ENCODE measurements at places on chromosomes 4 and X.
A peak's percentile ranks its signal among the peaks of the same experiment; 100 is the strongest.

- DNase-seq, result no peak
These were observed 150.4 kb downstream of the SOWAHB start for GRCh38 chr4:76747563-76747962.

DNA sequence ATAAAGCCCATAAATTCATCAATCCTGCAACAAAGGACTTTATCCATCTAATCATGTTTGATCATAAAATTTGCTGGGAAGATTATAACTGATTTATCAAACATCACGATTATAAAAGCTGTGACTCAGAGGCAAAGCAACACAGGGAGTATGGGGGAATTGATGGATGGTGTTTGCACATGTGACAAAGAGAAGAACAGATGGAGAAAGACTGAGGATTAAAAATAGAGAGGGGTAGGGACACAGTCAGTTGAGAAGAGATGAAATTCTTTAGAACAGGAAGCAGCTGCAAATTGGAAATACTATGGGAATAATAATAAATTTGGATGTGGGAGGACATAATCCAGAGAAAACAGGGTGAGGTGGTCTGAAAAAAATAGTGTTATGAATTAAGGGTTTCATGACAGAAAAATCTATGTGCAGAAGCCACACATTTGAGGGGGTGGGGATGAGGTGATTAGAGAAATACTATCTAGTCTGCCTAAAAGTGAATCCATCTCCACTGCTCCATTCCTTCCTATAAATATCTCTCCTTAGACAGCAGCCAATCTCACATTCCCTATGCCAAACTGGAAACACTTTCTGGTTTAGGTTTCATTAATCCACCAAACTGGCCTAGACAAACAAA lies 6.2 kb downstream of the PRR32 start:
- DNase-seq, result no peak

- no peak for DNase-seq
These were observed 128.5 kb downstream of the PRSS12 start for GRCh38 chr4:118224243-118224829.

GRCh38 chr4:41287005-41287404 lies 30.3 kb downstream of the UCHL1 start:
- no peak for DNase-seq

GRCh38 chrX:11273544-11273943 lies 19.7 kb upstream of the AMELX start:
- no peak for DNase-seq

- DNase-seq, result no peak
These were observed 1.1 kb downstream of the GAB1 start for GRCh38 chr4:143337600-143338287.

DNA sequence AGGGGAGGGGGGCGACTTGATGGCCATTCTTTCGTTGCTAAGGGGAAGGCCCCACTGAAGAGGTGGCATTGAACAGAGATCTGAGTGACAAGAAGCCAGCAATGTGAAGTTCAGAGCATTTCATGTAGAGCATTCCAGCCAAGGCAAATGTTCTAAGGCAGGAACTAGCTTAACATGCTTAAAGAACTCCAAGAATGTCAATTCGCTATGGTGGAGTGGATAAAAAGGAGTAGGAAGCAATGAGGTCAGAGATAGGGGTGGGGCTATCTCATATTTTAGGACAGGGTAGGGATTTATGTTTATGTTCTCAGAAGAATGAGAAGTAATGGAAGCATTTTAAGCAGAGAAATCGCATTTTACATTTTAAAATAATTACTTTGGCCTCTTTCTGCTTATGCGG lies 130.9 kb downstream of the TTC29 start:
- DNase-seq, result no peak

DNA sequence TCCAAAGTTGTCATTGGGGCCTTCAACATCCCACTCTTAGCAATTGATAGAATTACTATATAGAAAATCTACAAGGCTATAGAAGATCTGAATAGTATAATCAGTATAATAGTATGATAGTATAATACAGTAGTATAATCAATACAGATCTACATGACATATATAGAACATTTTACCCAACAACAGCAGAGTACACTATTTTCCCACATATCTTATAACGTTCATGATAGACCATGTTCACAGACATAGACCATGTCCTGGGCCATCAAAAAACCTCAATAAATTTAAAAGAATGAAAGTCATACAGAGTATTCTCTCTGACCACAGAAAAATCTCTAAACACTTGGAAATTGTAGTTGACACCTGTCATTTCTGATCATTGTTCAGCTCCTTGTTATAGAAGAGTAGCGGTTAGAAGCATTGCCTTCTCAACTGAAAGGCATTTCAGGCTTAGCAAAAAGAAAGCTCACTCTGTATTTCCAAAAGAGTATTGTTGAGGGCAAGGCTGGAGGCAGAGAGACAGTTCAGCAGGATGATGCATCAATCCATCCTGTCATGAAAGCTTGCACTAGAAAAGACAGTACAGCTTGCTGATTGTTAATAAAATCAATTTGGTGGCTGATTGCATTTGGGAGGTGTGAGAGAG lies 38.8 kb upstream of the ARMCX5 start:
- no peak for DNase-seq

DNA sequence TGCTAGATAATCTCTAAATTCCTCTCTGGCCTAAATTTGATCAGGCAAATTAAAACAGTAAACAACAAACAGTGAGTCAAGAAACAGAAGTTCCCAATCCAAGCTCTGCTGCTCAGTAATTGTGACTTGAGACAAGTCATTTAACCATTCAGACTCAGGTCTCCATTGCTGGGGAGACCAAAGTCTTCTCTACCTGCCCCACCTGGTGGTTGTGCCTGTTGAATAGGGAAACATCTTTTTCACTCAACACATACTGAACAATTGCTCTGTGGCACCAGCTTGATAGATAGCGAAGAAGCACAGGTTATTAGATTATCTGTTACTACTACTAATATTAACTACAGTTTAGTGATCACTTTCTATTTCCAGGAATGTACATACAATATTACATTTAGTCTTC lies 112.1 kb upstream of the EOLA2 start:
- no peak for DNase-seq

DNA sequence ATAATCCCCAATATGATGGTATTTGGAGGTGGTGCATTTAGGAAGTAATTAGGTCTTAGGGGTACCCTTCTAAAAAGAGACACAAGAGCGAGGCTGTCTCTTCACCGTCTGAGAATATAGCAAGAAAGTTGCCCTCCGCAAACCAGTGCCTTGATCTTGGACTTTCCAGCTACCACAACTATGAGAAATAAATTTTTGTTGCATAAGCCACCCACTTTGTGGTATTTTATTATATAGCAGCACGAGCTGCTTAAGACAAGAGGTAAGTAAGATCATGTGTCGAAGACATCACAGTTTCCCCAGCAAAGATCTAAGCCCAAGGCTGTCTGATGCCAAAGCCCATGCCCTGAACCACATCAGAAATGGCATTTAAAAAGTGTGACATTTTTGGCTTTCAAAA lies 9.6 kb upstream of the EXOSC9 start:
- DNase-seq, result no peak

DNA sequence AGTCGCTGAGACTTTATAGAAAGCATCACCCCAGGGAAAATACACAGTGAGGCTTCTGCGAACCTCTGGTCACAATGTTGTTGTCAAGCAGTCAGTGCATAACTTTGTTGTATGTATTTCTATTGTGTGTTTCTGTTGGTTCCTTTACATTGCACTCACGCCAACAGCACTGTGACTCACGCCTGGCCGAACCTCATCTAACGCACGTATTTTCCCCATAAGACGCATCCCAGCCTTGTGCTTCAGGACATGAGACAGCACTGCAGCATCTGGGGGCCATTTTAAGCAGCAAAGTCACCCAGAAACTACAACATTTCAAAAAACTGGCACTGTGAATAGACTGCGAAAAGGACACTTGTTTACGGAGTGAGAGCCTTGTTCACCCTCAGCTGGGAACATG lies 30.6 kb downstream of the TBL1X start:
- no peak for DNase-seq

DNA sequence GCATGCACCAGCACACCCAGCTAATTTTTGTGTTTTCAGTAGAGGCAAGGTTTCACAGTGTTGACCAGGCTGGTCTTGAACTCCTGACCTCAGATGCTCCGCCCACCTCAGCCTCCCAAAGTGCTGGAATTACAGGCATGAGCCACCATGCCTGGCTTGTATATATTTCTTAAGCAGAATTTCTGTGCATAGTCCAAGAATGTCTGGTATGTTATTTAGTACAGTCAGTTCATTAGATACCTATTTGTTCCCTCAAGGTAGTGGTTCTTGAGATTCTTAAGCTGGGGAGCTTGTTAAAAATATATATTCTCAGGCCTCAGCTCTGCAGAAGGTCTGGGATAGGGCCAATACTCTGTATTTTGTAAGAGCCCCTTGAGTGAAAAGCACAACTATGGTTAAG lies 4.6 kb upstream of the SERTM2 start:
- DNase-seq, result no peak

- DNase-seq, result no peak
These were observed 5.1 kb upstream of the GABRQ start for GRCh38 chrX:152632445-152633097.

DNA sequence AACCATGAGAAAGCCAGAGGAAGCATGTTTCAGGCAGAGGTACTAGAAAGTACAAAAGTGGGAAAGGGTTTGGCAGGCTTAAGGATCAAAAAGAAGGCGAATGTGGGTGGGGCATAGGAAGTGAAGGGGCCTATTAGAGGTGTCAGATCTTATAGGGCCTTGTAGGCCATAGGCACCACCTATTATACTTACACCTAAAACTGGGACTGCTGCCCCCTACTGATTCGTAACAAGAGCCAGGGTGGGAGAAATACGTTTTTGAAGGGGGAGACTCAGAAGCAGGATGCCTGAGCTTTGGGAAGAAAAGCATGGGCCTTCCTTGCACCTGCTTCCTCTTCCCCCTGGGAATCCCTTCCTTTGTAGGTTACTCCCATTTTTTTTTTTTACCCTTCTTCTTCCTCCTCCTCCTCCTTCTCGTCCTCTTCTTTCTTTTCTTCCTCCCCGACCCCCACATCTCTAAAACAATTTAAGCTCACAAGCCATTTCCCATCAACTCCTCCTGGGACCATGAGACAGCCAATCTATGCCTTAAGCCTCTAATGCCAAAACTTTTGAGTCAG lies 40.7 kb upstream of the GPC3 start:
- no peak for DNase-seq

GRCh38 chrX:700936-701335 lies 70.3 kb downstream of the SHOX start:
- no peak for DNase-seq

DNA sequence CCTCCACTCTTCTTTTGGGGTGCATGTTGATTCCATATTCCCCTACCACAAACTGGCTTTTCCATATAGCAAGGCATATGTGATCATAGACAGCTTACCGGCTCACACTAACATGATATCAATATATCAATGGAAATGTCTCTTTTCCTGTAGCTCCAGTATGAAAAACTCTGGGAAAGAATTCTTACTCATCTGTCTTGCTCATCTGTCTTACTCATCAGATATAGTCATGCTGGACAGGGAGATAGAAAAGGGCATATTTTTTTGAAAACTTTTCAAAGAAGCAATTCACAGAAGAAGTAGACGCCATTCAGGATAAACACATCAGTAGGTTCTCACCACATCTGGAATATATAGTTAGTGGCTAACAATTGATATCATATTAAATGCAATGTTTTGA lies 794.7 kb downstream of the RAB28 start:
- DNase-seq, result no peak

DNA sequence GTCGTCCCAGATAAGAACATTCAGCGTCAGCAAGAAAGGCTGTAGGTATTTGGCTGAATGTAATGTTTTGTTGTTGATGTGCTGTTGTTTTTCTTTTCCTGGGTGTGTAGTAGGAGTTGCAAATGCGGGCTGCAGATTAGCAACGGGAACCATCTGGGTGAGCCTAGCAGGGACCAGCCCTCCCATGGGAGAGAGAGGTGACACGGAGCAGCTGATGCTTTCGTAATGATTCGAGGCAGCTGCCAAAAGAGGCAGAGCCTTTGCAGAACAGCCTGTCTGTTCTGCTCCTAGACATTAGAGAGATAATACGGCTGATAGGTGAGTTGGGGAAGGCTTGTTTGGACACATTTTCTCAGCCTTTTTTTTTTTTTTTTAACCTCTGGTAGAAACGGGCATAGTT lies 25.3 kb downstream of the ARSF start:
- DNase-seq, result no peak

GRCh38 chrX:138775517-138775916 lies 64.0 kb upstream of the FGF13 start:
- no peak for DNase-seq

DNA sequence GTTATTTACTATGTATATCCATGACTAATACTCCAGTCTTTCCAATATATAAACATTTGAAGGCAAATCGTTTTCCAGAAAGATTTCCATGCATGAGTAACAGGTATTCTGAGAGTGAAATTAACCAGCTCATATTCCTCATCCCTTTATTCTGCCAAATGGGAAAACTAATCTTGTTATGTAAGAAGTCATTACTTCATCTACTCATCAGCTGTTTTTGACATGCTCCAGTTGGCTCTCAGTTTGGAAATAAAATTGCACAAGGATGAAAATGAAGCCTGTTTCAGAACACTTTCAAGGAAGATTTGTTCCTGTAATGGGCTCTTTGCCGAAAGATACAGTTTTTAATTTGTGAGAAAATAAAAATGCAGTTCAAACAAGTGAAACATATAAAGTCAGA lies 121.9 kb downstream of the KCTD8 start:
- no peak for DNase-seq

- DNase-seq, result peak; percentile 30
These were observed 84.0 kb downstream of the WWC2 start for GRCh38 chr4:183182873-183183725.

GRCh38 chr4:173685831-173686210 lies 155.8 kb upstream of the HAND2 start:
- DNase-seq, result no peak

- no peak for DNase-seq
These were observed 17.4 kb upstream of the TMEM184C start for GRCh38 chr4:147599769-147600168.

DNA sequence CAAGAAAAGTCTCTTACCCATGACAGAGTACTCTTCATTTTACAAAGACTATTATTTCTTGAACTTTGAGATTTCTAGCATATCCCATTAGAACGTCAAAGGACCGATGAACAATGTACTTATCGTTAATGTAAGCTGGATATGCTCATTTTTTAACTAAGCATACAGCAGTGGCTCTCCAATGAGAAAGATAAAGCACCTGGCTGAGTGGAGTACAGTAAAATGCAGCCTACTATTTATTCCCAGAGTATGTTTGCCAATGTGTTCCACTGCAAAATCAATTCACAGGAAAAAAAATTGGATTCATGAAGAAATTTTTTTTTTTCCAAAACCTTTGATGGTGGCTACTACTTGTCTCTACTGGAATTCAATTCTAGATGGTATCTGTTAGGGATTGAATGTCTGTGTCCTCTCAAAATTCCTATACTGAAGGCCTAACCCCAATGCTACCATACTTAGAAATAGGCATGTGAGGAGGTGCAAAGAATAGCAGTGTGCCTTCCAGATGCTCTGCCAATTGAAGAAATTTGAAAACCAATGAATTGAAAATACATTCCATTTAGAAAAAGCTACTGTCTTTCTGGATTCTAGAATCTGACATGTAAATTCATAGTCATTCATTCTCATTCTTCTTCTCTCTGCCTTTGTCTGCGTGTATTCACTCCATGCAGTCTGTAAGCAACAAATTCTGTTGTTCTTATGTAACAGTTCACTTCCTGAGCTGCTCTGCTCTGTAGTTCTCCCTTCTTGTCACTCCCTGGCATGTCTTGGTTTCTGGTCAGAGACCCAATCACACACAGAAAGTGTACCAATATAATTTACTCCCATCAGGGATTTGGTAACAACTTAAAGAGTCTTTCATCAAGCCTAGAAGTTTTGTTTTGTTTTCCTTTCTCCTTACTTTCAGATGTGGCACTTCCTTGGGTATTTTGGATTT lies 61.4 kb downstream of the PAPSS1 start:
- peak; percentile 16 for DNase-seq
